ENCODE measurements at places on chromosomes 12 and 14.

DNA sequence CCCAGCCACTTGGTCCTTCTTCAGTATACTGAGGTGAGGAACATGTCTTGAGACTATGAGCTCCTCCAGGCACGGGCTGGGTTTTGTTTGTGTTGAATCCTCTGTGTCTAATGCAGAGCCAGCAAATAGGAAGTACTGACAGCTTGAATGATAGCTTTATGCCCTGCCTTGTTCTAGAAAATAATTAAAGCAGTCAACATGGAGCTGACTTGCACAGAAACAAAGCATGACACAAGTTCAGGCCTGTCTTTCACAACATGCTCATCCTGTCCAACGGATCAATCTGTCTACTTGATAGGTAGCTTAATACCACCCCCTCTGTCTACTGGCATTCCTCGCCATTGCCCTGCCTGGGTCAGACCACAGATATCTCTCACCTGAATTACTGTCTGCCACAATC is 140.9 kb downstream of the ESRRB start:
- no peak for DNase-seq

GRCh38 chr14:100371773-100372172 is 48.6 kb downstream of the SLC25A47 start:
- no peak for DNase-seq

DNA sequence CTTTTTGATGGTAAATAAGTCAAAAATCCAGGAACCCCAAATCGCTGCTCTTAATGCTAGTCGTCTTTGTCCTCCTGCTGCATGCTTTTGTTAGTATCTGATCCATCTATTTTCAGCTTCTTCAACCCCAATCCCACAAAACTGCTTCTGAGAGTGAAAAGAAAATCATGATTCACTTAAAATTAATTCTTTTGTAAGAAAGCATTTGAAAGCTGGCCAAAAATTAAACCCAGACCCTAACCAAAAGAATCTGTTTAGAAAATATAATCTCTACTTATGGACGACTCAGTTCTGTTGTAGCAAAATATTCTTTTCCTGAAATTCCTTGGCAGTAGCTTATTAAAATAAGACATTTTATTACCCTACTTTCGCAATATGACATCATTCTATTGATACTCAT is 443.6 kb upstream of the SYT1 start:
- DNase-seq = no peak

GRCh38 chr14:23555882-23556699 is at the start of gene THTPA:
Gene THTPA (plus strand): TSS chr14:23556271. CDS start chr14:23556758, 487 bp downstream.
- peak; percentile 98 for DNase-seq

GRCh38 chr12:71636704-71637115 is 26.9 kb downstream of the ZFC3H1 start:
- DNase-seq = peak; percentile 65

GRCh38 chr12:59700153-59700450 is 104.3 kb downstream of the SLC16A7 start:
- DNase-seq = no peak

DNA sequence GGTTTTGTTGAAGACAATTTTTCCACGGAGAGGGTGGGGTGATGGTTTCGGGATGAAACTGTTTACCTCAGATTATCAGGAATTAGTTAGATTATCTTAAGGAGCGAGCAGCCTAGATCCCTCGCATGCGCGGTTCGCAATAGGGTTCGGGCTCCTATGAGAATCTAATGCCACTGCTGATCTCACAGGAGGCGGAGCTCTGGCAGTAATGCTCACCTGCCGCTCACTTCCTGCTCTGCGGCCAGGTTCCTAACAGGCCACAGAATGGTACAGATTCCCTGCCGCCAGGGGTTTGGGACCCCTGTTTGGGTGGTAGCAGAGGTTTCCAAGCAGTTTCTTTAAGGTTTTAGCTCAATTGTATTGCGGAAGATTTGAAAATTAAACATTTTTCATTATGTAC is 439.8 kb upstream of the OR4E1 start:
- DNase-seq = no peak

DNA sequence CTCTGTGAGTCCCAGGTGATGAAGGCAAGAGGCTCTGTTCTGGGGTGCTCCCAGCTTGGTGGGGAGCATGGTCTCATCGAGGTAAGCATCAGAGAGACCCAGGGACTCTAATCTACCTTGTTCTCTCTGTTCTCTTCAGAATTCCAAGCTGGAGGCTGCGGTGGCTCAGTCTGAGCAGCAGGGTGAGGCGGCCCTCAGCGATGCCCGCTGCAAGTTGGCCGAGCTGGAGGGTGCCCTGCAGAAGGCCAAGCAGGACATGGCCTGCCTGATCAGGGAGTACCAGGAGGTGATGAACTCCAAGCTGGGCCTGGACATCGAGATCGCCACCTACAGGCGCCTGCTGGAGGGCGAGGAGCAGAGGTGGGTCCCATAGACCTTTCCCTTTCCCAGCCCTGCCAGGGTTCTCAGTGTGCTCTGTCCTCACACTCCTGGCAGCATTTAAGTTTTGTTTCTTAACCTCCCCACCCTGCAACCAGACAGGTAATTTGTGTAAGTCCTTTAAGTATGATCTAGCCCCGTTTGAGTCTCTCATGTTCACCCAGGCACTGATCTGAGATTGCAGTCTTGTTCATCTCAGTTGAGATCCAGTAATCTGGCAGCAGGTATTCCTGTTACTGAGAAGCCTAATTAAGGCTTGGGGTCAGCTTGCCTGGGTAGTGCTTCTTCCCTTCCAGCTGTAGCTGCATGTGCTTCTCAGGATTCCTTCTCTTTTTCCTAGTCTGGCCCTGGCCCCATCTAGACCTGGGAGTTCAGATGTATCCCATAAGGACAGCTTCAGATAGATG is 14.8 kb upstream of the KRT81 start:
- no peak for DNase-seq
